Breast epithelium (tissue), 4 donors: ENCODE measurements at places on chromosomes 12 and 14. TPM values are rescaled to one million over a fixed set of nuclear protein-coding genes. Genes with fewer than 3 reads are reported as not detected.

DNA sequence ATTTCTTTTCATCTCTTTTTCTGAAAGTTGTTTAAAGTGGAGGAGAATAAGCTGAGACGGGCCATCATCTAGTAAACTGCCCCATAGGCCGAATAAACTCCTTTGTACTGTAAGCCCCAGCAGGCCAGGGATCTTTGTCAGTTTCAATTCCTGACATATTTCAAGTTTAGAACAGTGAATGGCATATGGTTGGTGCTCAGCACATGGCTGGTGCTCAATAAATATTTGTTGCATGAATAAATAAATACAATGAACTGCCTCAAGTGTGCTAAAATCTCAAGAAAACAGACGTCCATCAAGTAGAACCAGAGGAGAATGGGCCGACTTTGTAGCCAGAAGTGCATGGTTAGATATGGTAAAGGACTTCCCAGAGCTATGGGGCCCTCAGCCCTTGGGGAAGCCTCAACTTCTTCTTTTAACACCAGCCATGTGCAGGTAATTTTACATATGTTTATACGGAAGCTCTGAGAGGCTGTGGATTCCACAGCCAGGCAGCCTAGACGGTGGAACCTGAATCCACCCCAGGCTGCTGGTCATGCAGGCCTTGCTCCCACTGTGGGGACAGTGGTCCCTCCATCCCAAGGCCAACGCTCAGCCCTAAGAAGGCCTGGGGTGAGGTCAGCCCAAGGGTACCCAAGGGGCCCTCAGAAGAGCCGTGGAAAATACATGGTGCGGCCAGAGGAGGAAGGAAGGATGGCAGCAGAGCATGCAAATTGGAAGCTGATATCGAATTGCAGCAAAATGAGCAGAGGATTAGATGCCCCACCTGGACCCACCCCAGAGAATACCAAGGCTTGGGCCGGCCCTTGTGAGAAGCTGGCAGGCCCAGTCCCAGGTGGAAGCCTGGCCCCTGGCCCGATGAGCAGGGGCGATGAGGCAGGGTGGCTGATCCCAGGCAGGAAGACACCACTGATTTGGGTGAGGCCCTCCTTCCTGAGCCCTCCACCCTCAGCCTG is 8.7 kb upstream of the AQP2 start:
- no peaks in the 10 kb centered on the region for H3K36me3 ChIP-seq
- H3K4me1 ChIP-seq: no peaks in the 10 kb centered on the region
- H3K27ac ChIP-seq: no peak overlapping the region
- peak; percentile 49 for DNase-seq

DNA sequence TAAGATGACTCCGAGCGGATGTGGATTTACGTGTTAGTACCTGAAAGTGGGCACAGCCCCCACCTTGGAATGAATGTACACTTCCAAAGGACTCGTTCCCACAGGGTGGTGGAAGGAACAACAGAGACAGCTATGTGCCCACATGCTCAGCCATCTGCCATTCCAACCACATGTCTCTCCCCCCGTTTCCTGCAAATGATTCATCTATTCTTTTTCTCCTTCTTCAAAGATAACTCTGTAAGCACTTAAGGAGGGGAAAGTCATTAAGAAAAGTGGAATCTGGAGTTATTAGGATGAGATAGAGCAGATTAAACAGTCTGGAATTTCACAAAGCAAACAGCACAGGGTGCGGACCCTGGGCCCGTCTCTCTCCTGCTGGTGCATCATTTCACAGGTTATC is 18.5 kb upstream of the DUSP6 start:
- H3K4me1 ChIP-seq: peaks cover 3% of the 10 kb centered on the region
- H3K27me3 ChIP-seq: no peaks in the 10 kb centered on the region
- no peak for DNase-seq
- no peak overlapping the region for H3K4me3 ChIP-seq
- H3K27ac ChIP-seq: peak overlapping the region; percentile 82

DNA sequence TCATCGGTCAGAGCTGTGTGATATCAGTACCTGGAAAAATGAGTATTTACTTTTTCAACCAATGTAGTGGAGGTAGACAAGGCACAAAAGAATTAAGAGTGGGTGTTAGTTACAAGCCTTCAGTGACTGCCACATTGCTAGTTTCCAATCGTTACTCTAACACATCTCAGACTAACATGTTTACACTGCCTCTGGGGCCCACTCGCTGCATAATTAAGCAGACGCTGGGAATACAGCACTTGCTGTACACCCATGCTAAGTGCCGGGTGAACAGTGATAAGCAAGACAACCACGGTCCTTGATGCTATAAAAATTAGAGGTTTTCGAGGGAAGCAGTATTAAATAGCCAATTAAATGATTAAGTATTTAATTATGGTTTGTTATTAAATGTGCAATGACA is 1147.6 kb downstream of the AACS start:
- no peaks in the 10 kb centered on the region for H3K4me1 ChIP-seq
- H3K27ac ChIP-seq: no peak overlapping the region
- no peak overlapping the region for H3K4me3 ChIP-seq
- no peaks in the 10 kb centered on the region for H3K36me3 ChIP-seq

Gene ABCB9
- 6.2 TPM for total RNA-seq

DNA sequence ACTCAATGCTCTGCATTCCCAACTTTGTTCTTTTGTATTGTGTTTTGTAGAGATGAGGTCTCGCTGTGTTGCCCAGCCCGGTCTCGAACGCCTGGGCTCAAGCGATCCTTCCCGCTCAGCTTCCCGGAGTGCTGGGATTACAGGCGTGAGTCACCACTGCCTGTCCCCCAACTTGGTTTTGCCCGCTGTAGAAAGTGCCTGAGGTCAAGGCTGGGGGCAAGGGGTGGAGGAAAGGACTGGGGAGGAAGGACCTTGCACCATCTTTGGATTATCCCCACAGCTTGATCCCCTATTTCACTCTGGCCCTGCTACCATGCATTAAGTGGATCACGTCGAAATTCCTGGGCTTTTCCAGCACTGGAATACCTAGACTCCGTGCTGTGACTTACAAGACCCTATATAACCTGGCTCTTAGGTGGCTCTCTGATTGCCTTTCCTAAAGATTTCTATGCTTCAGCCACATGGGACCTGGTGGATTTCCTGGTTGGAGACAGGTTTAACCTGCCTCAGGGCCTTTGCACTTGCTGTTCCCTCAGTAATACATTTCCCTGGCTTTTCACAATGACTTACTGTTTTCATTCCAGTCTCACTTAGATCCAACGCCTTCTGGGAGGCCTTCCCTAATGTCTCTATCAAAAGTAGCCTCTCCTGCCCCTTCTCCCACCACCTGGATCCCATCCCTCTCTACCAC is 608 bp upstream of the PIANP start:
- H3K27ac ChIP-seq: no peak overlapping the region
- peaks cover 71% of the 10 kb centered on the region for H3K27me3 ChIP-seq
- peak overlapping the region; percentile 72 for H3K4me3 ChIP-seq
- no peaks in the 10 kb centered on the region for H3K36me3 ChIP-seq

Gene JAG2
- 15.4 TPM for total RNA-seq

Gene RAPGEF3
- total RNA-seq: 60.3 TPM

DNA sequence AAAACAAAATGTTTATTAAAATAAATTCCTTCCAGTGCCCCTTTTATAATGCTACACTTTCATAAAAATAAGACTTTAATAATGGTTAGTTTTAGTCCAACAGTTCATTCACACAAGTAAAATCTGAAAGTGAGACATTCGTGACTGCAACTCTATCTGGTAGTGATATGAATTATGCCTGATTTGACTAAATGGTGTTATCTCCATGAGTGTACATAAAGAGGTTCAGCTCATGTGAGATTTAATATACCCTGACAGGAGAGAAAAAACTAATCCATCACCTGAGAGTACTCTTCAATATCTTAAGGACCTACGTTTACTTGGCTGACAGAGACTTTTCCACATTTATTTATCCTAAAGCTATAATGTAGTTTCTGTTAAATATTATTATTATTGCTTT is 34.0 kb downstream of the ERO1A start:
- no peaks in the 10 kb centered on the region for H3K36me3 ChIP-seq
- H3K4me1 ChIP-seq: no peaks in the 10 kb centered on the region
- no peaks in the 10 kb centered on the region for H3K27me3 ChIP-seq
- H3K4me3 ChIP-seq: no peak overlapping the region
- no peak overlapping the region for H3K27ac ChIP-seq
- no peak for DNase-seq

- H3K4me3 ChIP-seq: no peak overlapping the region
- no peaks in the 10 kb centered on the region for H3K27me3 ChIP-seq
- peak; percentile 82 for DNase-seq
Measured at GRCh38 chr14:98819132-98819866, 452.7 kb downstream of the BCL11B start.

Gene PAPLN
- 19.7 TPM for total RNA-seq

Gene ACOT4
- 2.8 TPM for total RNA-seq

GRCh38 chr12:14422516-14423230 is 57.2 kb downstream of the ATF7IP start:
- no peak overlapping the region for H3K27ac ChIP-seq
- no peak overlapping the region for H3K4me3 ChIP-seq
- no peaks in the 10 kb centered on the region for H3K4me1 ChIP-seq
- no peak for DNase-seq
- no peaks in the 10 kb centered on the region for H3K36me3 ChIP-seq
